ENCODE measurements at places on chromosomes 11 and 22. TPM values are rescaled to one million over a fixed set of nuclear protein-coding genes. Genes with fewer than 3 reads are reported as not detected.

- no peak for DNase-seq
Measured at GRCh38 chr11:66548774-66549630, 2.3 kb downstream of the ACTN3 start.

- DNase-seq = peak; percentile 49
Measured at GRCh38 chr11:10899121-10899830, 41.4 kb upstream of the ZBED5 start.

- no peak for DNase-seq
Measured at GRCh38 chr11:73310076-73310475, 2.0 kb downstream of the ARHGEF17 start.

DNA sequence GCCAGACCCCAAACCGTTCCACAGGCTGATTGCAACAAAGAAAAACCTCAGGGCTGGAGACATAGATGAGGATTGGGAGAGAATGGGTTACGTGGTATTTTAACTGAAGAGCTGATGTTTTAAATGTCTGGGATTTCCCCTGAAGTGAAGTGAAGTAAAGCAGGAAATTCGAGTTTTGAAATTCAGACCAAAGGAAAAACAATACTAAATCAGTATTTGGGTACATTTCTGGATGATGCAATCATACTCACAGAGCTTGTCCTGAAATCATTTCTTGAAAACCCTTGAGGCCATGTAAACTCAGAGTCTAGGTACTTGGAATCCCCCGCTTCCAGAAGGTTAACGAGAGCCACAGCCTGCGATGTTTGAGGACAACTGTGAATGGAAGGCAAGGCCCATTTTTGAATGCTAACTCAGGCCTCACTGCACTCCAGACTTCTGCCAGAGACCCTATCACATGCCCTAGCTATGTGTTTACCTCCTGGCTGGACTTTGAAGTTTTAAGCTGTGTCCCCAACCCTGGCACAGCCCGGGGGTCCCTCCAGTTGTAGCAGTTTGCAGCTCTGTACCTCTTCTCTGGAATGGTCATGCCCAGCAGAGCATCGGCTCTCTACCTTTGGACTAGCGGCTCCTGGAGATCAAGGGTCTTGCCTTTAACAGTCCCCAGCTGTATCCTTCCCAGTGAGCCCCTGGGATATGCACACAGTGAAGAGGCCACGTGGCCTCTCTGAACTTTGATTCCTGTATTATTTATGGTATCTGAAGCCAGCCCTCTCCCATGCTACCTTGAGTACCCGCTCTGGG lies 5.4 kb upstream of the FTH1 start:
- DNase-seq = no peak

DNA sequence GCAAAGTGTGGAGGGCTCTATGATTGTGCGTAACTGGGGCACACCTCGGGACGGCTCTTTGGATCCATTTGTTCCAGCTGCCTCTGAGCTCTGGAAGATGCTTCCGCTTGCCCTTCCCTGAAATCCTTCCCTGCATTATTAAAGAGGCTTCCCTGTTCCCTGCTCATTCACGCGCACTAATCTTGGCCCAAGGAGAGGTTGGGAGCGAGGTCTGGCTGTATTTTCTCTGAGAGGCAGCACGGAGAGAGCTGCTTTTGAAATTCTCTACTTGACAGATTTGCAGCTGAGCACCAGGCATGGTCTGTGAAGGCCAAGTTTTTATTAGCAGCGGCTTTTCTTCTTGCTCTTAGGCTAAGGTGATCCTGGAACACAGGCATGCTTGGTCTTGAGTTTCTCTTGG lies 94.8 kb upstream of the NTM start:
- DNase-seq = no peak

The OR52A1 gene
- total RNA-seq = not detected

- DNase-seq = no peak
Measured at GRCh38 chr11:63622323-63622722, 8.1 kb upstream of the PLAAT3 start.

DNA sequence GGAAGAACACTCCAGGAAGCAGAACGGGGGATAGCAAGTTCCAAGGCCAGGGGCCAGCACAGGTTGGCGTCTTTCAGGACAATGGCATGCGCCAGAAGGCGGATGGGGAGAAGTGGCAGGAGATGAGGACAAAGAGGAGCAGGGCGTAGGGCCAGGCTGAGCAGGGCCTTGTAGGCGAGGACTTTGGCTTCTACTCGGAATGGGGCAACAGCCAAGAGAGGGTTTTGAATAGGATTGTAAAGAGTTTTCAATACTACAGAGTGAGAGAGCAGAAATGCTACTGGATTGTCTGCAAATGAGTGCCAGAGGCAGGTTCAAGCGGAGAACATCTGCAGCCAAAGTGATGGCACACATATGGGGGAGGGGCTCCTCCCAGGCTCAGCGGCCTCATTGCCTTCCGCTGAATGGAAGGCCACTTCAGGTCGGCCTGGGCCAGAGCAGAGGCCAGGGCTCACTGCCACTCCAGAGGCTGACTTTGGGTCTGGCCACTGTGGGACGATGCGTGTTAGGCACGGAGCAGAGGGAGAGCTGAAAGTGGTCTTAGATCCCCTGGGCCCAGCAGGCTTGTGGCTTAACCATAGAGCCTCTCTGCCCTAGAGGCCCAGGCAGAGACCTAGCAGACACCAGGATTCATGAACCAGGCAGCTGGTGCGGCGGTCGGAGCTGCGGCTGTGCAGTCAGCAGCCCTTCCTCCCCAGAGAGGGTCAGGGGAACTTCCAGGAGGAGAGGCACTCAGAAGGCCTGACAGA lies 118.2 kb downstream of the DSCAML1 start:
- DNase-seq = no peak

- no peak for DNase-seq
Measured at GRCh38 chr22:27474711-27475547, 326.6 kb downstream of the MN1 start.

GRCh38 chr22:36377022-36377631 lies 10.6 kb downstream of the MYH9 start:
- no peak for DNase-seq

- DNase-seq = no peak
Measured at GRCh38 chr22:31585161-31585859, 76.7 kb downstream of the PISD start.

The FOSL1 gene
- total RNA-seq = 1.8 TPM

- peak; percentile 89 for DNase-seq
Measured at GRCh38 chr11:118907051-118908042, 18.4 kb downstream of the BCL9L start.

The PGA5 gene
- total RNA-seq = not detected

- DNase-seq = no peak
Measured at GRCh38 chr11:75986966-75987365, 172.0 kb downstream of the UVRAG start.

The C11orf42 gene
- total RNA-seq = not detected

The LRRC56 gene
- 3.7 TPM for total RNA-seq

Measured in left colon (tissue), 2 donors.